Inflammatory macrophage treated with lipopolysaccharide for 4 hours (primary cell): ENCODE measurements at places on chromosomes 6 and 20.

DNA sequence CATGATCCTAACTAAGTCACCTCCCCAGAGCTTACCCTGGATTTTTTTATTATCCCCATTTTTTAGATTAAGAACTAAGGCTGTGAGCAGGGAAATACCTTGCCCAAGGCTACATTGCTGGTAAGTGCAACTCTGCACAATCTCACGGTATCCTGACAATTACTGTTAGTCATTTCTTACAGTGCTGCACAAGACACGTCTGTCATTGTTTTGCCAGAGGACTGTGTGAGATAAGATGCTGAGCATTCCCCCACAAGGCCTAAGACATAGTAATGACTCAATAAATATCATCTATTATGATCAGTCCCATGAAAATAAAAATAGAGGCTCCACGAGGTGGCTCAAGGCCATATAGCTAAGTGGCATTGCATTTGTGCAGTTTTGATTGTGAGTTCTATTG is 21.0 kb downstream of the PFDN4 start:
- no peak for DNase-seq

DNA sequence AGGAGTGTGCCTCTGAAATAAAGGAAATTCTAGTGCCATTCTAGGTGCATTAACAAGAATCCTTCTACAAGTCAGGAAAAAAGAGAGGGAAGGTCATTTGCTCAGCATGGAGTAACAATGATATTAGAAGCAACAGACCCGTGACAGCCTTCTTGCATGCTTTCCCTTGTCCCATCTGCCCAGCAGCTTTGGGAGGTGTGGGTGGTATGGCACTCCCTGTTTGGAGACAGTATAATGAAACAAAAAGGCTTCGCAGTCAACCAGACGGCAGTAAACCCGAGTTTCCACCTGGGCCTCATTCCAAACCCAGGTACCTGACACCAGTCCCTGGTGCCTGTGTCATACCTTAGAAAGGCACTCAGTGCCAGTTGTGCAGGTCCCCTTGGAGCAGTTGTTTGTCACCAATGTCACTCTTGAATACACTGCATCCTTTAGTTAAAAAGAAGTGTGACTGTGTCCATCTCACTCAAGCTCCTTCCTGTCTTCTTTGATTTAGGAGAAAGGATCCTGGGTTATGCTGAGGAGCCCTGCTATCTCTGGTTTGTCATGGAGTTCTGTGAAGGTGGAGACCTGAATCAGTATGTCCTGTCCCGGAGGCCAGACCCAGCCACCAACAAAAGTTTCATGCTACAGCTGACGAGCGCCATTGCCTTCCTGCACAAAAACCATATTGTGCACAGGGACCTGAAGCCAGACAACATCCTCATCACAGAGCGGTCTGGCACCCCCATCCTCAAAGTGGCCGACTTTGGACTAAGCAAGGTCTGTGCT is 14.7 kb downstream of the STK35 start:
- DNase-seq, result no peak

DNA sequence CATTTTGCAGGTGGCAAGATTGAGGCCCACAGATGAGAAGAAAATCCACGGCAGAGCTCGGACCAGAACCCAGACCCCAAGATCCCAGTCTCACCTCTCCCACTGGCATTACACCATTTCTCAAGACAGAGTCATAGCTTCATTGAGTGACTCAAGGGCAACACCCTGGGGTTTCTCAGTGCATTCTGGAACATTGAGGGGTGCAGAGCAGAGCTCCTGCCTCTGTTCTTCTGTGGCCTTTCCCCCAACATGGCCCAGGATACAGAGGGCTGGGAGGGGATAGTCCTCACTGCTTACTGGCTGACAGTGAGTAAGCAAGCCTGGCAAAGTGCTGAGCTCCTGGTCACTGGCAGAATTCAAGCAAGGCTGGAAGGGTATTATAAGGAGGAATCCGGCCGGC is 74.0 kb downstream of the MDGA1 start:
- no peak for DNase-seq

DNA sequence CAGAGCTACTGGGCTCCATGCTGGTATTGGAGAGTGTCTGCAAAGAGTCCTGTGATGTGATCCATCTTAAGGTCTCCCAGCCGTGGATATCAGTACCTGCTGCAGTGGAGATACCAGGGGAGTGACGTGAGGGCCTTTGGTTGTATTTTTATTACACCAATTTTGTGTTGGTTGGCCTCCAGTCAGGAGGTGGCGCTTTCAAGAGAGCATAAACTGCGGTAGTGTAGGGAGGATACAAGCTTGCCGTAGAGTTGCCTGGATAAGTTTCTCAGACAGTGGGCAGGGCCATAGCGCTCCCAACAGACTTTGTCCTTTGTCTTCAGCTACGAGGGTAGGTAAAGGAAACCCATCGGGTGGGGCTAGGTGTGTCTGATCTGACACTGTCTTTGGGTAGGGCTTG is 113.0 kb upstream of the CEP162 start:
- DNase-seq, result no peak

DNA sequence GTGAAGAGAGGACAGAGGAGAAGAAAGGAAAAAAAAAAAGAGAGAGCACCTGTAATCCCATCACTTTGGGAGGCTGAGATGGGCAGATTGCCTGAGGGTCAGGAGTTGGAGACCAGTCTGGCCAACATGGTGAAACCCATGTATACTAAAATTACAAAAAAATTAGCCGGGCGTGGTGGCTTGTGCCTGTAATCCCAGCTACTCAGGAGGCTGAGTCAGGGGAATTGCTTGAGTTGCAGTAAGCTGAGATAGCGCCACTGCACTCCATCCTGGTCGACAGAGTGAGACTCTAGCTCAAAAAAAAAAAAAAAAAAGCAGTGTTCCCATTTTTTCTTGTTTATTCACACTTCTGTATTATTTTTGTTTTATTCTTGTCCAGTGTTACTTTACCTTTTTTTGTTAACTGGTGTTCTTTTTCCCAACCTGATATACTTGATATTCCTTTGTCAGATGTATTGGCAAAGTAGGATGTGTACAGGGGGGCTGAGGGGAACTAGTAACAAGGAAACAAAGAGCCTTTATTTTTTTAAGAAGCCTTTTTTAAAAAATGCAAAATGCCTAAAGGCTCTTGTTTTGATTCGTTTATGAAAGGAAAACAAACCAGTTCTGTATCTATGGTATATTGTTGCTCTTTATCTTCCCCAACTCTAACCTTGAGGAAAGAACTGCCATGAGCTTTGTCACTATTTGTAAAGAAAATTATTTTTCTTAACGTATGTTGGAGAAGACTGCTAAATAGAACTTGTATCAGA is 22.3 kb downstream of the COL19A1 start:
- no peak for DNase-seq

DNA sequence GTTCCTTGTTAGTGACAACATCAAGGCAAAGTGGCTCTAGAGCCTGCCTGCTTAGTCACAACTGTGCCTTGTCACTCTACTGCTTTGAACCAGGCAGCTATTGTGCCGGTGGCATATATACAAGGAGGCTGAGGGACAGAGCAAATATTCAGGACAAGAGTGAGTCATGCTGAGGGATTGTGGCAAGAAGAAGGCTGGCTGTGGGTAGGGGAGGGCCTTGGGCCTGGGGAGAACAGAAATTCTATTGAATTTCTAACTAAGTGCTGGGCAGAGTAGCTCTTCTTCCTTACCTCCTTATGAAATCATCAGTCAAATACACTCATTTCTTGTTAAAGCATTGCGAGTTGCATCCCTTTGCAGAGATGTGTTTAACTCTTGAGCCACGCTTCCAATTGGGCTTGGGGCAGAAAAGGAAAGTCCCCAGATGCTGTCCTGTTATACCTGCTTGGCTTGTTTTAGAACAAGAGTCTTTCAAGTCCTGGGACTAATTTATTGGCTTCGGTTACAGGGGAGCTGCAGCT is 59.7 kb downstream of the PFDN4 start:
- DNase-seq, result no peak

GRCh38 chr6:41626022-41626421 is 12.2 kb upstream of the MDFI start:
- no peak for DNase-seq

- DNase-seq, result peak; percentile 11
These were observed 921.9 kb upstream of the EYS start for GRCh38 chr6:66628917-66629316.

- no peak for DNase-seq
These were observed 55.9 kb upstream of the RNF24 start for GRCh38 chr20:4071178-4071693.

GRCh38 chr20:24696396-24696795 is 227.0 kb downstream of the SYNDIG1 start:
- DNase-seq, result no peak

DNA sequence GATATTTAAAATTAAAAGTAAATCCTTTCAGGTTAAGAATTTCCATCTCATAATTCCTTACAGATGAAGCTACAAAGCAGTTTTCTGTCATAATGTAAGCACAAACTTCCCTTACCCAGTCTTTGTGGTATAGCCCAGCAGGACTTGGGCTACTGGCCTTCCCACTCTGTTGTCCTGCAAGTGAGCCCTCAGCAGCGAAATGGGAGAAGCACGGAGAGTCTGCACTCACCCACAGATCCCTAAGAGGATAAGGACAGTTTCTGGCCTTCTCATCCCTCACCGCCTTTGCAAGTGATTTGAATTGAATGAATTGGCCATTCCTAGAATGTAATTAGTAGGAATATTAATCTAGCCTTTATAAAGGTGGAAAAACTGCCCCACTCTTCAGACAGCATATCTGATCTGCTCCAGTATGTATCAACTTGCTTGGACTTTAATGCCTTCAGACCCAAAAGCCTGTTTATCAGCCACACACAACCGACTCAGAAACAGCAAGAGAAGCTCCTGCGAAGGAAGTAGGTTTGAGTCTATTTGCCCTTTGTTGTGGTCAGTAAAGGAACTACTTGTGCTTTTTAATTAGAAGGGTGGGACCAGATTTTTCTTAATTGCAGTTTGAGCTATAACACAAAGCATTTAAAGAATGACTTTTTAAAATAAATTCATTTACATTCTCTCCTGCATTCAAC is 29.9 kb upstream of the PRDM1 start:
- DNase-seq, result no peak
